Chondrocyte (in vitro differentiated cells): ENCODE measurements at places on chromosomes 2 and 18.

- DNase-seq: no peak
Measured at GRCh38 chr2:105804266-105804665, 59.6 kb downstream of the NCK2 start.

DNA sequence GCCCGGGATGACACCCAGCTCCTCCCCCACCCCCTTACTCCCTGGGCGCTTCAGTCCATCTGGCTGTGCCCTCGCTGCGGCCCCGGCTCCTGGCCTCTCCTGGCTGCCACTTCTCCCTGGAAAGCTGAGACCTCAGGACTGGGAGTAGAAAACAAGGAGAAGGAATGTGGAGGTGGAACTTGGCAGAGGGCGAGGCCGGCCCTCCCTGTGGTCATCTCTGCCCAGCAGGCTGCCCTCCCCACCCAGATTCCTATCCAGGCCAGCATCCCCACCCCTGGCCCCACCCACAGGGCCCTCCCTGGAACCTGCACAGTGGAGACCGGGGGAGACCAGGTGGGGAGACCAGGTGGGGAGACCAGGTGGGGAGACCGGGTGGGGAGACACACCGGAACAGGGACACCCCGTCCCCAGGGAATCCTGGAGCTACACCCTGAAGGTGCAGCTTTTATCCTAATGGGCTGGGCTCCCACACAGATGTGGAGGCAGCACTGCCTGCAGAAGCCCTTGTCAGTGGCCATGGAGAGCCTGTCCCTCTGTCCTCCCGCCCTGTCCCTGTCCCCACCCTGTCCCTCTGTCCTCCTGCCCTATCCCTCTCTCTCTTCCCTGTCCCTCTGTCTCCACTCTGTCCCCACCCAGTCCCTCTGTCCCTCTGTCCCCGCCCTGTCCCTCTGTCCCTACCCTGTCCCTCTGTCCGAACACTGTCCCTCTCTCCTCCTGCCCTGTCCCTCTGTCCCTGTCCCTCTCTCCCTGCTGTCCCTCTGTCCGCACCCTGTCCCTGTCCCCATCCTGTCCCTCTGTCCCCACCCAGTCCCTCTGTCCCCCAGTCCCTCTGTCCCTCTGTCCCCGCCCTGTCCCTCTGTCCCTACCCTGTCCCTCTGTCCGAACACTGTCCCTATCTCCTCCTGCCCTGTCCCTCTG, 157.1 kb downstream of the PXDN start:
- DNase-seq: no peak

GRCh38 chr2:158586491-158586890, 129.7 kb downstream of the PKP4 start:
- DNase-seq: no peak

DNA sequence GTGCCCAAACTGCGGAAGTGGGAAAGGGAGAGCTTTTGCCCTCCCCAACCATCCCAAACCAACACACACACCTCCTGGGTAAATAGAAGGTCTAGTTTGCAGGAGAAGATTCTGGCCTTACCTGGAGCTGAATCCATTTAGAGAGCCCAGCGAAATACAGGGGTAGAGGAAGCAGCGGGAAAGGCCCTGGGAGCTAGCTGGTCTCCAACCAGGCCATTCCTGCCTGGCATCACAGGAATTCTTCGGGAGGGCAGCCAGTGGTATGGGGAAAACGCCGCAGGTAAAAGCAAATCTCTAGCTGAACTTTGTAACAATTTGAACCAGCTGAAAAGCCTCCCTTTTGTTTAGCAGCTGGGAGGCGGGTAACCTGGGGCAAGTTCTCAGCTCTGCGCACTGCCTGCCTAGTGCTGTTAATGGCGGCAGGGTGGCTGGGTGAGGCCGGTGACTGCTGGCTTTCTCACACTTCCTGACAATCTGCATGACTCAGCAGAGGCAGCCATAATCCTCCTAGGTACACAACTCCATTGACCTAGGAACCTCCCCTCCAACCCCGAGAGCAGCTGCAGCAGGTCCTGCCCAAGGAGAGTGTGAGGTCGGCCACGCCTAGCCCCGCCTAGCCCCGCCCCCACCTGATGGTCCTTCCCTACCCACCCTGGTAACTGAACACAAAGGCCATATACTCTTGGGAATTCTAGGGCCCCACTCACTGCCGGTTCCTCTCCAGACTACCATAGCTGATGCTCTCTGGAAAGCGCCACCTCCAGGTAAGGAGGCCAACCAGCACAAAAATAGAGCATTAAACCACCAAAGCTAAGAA, 483.8 kb upstream of the REG3G start:
- DNase-seq: no peak

DNA sequence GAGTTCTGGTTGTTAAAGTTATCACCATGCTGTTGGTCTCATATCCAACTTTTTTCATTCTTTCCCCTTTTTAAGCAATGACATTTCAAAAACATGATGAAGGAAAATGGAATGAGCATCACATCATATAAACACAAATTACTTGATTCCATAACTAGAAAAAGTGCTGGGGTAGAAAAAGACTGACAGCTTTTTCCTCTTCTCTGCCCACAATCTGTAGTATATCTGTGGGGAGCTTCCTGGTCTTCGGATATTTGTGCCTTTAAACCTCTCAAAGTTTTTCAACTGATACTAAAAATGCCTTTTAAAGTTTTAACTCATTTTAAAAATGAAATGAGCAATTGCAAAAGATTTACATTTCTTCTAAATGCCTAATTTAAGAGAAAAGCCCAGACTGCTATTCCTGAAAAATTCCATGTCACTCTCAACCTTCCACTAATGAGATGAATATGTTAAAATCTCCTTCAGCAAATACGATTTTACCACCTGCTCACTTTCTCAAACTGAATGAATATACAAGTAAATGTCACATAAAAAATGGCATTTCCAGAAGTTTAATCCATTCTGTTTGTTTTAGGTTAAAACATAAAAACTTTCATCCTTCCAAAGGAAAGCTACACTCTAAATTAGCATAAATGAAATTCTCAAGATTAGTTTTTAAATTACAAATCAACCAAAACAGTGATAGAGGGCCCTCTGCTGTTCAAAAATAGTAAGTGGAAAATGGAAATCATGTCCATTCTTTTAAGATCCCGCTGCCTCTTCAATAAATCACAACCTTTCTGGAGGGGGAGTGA, 2.1 kb downstream of the DNAH7 start:
- DNase-seq: no peak

DNA sequence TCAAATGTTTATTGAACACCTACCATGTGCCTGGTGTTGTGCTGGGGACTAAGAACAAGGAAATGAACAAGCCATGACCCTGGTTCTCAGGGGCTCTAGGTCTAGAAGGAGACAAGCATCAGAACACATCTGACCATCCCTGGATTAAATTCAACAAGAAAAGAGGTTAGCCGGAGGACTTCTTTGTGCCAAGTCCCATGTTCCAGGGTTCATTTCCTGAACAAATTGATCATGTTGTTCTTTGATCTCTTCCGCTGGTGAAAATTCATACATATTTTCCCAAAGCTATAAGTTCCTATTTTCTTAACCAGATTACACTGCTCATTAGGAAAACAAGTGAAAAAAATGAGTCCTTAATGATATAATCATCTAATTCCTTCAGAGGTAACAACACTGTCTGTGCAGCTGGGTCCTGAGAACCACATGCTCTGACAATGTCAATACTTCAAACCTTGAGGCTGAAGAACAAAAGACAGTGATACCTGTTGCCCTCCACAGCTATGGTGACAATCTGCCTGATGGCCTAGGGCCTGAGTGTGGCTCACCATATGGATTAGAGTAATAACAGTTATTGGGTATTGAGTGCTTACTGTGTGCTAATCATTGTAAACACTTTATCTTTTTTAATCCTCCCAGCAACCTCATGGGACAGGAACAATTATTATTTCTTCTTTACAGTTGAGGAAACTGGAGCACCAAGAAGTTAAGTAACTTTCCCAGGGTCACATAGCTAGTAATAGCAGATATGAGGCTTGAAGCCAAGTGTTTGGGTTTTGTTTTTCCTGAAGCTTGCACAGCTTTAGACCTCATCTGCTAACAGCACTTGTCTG, 24.6 kb upstream of the INO80C start:
- no peak for DNase-seq

DNA sequence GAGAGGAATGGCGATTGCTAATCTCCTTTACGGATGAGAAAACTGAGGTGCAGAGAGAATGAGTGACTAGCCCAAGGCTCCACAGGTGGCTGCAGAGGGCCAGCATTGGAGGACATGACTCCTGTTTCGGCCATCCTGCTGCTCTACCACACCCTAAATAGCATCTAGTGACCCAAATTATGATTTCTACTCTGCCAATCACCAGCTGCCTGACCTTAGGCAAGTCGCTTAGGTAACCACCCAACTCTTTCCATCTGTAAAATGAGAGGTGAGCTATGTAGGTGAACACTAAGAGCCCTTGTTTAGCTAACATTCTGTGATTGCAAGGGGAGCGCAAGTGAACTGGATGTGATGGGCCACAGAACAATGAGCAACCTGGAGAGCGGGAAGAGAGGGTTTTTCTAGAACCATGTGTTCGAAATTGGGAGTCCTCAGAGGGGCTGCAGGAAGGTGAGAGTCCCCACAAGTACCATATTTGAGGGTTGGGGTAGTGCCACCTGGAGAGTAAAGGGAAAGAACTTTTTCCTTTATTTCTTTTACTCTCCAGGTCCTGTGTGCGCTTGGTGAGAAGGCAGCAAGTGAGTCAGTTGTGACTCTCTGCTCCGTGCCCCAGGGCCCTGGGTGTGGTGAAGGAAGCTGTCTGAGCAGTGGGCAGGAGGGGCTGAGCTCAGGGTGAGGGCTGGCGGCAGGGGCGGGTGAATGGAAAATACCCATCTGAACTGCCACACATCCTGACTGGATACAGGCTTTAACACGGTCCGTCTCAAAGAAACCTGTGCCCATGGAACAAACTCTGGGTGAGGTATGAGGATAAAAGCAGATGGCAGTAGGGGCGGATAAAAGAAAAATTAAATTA, 2.4 kb downstream of the CYP27C1 start:
- peak; percentile 97 for DNase-seq
